ENCODE measurements at places on chromosomes 6 and 20.

GRCh38 chr6:21598674-21599023 is 5.1 kb downstream of the SOX4 start:
- no peak for DNase-seq

- DNase-seq = no peak
These were observed 78.5 kb upstream of the ASF1A start for GRCh38 chr6:118815495-118815894.

DNA sequence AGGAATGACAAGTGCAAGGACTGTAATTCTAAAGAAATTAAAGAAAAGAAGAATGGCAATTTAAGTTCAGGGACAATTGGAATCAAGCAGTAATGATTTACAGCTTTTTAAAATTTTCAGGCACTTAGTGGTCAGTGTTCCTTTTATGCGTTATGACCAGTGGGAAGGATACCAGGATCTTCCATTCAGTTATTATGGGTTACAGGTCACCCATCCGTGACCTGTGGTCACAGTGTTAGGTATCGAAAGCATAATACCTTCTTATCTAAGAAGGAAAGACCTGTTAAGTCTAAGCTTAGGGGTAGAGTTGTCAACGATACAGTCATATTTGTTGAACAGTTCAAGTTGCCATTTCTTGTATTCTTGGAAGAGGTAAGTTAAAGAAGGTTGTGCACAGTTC is 253.8 kb downstream of the LAMA2 start:
- DNase-seq = no peak

DNA sequence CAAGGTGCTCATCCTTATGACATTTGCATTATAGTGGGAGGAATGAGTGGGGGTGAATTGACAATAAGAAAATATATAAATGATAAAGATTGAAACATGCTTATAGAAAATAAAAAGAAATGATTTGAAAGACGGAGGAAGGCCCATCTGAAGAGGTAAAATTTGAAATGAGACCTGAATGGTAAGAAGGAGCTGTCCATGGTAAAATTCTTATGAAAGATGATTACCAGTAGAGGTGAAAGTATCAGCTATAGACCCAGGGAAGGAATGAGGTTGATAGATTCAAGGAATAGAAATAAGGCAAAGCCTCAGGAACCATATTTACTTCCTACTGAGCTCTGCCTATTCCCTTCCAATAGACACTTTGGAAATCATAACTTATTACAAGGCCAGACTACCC is 149.7 kb downstream of the HTR1B start:
- no peak for DNase-seq

- DNase-seq = no peak
These were observed 223.8 kb upstream of the ECI2 start for GRCh38 chr6:4359108-4359730.

DNA sequence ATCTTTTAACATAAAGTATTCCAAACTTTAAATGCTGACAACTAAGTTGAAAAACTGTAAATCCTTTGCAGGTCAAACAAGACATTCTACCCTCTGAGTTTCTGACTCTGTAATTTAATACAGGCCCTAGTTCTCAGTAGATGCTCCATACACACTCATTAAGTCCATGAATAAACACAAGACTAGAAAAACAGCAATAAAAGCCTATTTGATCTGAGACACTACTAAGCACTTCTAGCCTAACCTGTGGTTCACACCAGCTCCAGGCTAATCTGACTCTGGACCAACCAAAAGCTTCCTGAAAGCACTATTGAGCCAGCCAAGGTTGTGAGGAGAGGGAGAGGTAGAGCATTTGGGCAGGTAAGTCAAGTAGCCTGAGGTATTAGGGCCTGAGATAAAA is 103.9 kb downstream of the EPM2A start:
- no peak for DNase-seq

DNA sequence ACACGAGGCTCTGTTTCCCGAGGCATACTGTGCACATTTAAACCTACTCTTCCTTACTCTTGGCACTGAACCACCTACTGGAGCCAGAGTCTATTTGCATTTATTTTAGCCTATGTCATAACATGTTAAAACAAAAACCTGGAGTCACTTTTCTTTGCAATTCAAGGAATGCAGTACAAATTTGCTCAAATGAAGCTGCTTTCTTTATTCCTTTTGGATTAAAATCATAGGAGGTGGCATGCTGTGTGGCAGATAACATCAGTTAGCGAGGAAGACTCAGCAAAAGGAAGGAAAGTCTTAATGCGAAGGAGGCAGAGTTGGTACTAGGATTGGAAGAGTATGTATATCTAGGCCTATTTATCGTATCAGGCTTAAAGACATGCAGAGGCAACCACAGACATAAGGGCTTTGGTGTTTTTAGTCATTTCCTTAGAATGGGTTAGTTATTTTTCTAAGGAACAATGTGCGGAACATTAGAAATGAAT is 92.9 kb downstream of the SAMD3 start:
- DNase-seq = no peak

GRCh38 chr6:42251911-42252637 is 34.4 kb upstream of the MRPS10 start:
- no peak for DNase-seq

DNA sequence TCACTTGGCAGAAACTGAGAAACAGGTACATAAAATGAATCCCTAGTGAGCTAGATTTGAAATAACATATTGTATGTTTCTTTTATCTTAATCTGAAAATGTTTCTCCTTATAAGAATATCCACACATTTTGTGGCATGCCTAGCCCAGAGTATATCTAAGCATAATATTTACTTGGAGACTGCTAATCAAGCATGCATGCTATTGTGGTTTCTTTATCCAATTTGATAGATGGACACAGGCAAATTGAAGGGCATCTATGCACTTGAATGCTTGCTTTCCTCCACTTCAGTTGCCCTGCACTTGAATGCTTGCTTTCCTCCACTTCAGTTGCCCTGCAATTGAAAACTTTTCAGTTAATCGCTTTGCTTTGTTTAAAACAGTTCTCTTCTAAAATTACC is 729.8 kb downstream of the TBC1D32 start:
- DNase-seq = no peak

GRCh38 chr6:71544028-71544427 is 255.4 kb downstream of the OGFRL1 start:
- DNase-seq = no peak

DNA sequence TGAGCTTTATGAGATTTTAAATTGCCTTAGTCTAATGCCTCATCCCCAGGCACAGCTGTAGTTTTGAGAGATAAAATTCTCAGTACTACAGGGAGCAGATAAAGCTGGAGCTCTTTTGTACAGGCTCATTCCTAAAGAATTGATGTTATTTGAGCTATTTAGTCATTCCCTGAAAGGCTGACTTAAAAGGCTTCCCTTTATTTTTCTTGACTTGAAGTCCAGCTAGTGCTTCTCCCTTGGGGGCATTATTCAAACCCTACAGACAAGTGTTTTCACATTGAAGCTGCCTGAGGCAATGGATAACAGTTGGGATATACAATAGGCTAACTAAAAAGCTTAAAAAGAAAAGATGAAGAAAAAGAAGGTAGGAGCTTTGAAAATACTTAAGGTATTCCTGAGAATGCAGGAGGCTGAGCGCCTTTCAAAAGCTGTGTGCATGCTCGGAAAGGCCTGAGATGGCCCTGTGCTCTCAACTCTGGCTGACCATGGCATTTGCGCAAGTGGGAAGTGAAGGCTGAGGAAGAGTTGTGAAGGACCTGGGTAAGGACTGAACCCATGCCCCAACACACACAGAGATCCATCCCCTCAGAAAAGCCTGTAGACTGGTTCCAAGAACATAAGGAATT is 315.1 kb downstream of the SMOC2 start:
- DNase-seq = no peak

DNA sequence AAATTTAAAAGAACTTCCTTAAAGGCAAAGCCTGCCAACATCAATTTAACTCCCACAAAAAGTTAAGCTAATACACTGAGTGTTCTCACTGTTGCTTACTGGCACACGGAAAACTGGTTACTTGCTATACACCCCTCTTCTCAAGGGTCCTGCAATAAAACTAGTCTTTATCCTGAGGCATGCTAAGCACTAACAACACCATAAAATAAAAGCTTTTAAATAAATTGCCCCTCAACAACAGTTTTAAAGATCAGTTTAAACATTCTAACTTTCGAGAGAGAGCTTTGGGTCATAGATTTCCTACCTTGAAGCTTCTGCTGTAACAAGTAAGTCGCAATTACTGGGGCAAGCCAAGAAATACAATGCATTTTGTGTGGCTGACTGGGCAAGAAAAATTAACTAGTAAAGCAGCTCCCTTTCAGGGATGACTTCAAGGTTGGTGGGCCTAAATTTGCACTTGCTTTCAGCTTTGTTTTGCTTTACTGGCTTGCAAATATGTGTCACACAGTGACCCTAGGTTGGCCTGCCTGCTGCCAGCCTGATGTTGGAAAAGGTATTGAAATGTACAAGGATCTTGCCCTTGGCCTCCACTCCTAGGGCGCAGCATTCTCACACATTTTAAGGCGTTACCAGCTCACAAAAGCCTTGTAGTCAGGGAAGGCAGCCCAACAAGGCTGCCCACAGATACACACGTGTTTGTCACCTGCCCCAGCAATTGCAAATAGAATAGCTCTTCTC is 4.0 kb upstream of the HEY2 start:
- DNase-seq = no peak

- DNase-seq = no peak
These were observed 86.3 kb downstream of the SOD2 start for GRCh38 chr6:159606786-159607185.

GRCh38 chr6:105357165-105357564 is 45.7 kb downstream of the PREP start:
- no peak for DNase-seq

GRCh38 chr20:11965602-11966001 is 47.9 kb downstream of the BTBD3 start:
- DNase-seq = no peak

- DNase-seq = peak; percentile 16
These were observed 50.3 kb downstream of the ANKRD6 start for GRCh38 chr6:89483111-89483720.

DNA sequence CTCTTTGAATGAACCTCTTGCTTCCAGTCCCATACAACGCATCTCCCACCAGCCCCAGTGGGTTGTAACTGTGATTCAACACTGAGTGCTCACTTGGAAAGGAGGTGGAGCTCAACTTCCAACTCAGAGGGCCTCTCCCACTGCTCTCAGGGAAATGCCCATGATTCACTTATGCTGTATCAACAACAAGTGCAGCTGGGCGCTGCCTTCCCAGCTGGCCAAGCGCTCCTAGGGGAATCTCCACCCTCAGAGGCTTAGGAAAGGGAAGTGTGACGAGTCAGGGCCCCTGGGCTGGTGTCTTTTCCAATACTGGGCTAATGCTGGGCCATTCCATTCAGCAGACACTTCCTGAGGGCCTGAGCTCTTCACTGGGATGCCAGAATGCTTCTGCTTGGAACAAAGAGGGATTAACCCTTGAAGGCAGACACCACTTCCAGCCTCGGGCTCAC is 8.1 kb upstream of the OCSTAMP start:
- DNase-seq = peak; percentile 2

GRCh38 chr6:109466212-109466923 is 10.8 kb upstream of the MICAL1 start:
- no peak for DNase-seq

DNA sequence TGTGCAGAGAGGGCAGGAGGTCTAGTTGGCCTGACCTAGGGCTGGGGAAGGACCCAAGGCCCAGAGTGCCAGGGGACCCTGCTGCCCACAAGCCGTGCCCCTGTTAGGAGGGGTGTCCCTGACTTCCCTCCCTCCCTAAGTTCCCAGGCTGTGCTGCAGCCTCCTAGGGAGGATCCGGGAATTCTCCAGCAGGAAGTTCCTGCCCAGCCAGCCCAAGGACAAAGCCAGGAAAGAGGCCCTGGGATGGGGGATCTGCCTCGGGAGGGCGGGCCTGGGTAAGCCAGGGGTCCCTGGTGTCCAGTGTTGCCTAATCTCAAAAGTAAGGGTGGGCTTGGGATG is 9.3 kb upstream of the BAK1 start:
- no peak for DNase-seq

- DNase-seq = no peak
These were observed 133.9 kb downstream of the AGPAT4 start for GRCh38 chr6:161139766-161140553.

DNA sequence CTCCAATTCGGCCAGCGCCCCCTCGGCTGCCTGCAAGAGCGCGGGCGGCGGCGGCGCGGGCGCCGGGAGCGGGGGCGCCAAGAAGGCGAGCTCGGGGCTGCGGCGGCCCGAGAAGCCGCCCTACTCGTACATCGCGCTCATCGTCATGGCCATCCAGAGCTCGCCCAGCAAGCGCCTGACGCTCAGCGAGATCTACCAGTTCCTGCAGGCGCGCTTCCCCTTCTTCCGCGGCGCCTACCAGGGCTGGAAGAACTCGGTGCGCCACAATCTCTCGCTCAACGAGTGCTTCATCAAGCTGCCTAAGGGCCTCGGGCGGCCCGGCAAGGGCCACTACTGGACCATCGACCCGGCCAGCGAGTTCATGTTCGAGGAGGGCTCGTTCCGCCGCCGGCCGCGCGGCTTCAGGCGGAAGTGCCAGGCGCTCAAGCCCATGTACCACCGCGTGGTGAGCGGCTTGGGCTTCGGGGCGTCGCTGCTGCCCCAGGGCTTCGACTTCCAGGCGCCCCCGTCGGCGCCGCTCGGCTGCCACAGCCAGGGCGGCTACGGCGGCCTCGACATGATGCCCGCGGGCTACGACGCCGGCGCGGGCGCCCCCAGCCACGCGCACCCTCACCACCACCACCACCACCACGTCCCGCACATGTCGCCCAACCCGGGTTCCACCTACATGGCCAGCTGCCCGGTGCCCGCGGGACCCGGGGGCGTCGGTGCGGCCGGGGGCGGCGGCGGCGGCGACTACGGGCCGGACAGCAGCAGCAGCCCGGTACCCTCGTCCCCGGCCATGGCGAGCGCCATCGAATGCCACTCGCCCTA is 963 bp downstream of the FOXF2 start:
- DNase-seq = no peak

GRCh38 chr6:104859225-104860146 is at the start of gene HACE1:
Gene HACE1 (minus strand): TSS chr6:104859919. CDS start chr6:104859642, 277 bp downstream.
- DNase-seq = peak; percentile 82

GRCh38 chr6:31794866-31795615 is 511 bp downstream of the VARS1 start:
- DNase-seq = no peak

All from NCI-H2107 (cell line).